ENCODE measurements at places on chromosomes 1 and 21.

- DNase-seq, result no peak
These were observed 273.9 kb downstream of the KIF26B start for GRCh38 chr1:245428681-245429080.

DNA sequence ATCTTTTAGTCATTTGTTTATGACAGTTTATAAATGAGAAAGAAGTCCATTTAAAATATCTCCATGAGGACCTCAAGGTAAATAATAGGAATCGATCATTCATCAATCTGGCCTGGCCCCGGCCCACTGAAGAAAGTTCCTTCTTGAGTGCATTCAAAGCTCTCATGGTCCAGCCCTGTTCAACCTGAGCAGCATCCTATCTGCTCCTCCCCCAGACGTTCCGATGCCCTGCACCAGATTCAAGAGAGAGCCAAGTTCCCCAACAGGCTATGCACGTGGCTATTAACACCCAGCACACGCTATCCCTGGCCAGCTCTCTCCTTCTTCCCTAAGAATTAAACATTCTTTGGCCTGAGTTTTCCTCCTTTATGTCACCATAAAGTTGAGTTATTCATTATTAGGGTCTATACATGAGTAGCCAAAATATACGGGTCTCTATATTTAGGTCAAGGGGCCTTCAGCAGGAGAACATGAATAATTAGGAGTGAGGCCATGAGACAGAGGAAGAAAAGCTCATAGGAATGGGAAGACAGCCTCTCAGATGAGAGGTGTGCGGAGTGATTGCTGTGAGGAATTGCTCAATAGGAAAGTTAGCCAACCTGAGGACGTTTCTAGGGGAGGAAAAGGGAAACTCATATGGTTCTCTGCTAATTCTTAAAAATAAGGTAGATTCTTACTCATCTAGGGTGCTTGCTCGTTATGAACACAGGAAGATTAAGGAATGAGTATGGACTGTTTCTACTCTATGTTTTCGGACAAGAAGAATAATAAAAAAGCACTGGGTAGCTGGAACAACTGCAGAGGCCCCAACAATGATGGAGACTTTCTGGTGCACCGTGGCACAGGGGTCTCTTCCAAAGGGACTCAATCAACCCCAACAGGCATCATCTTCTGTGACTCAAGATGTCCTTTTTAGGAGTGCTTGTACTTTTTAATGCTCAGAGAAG, 23.6 kb downstream of the RUNX1 start:
- no peak for DNase-seq

DNA sequence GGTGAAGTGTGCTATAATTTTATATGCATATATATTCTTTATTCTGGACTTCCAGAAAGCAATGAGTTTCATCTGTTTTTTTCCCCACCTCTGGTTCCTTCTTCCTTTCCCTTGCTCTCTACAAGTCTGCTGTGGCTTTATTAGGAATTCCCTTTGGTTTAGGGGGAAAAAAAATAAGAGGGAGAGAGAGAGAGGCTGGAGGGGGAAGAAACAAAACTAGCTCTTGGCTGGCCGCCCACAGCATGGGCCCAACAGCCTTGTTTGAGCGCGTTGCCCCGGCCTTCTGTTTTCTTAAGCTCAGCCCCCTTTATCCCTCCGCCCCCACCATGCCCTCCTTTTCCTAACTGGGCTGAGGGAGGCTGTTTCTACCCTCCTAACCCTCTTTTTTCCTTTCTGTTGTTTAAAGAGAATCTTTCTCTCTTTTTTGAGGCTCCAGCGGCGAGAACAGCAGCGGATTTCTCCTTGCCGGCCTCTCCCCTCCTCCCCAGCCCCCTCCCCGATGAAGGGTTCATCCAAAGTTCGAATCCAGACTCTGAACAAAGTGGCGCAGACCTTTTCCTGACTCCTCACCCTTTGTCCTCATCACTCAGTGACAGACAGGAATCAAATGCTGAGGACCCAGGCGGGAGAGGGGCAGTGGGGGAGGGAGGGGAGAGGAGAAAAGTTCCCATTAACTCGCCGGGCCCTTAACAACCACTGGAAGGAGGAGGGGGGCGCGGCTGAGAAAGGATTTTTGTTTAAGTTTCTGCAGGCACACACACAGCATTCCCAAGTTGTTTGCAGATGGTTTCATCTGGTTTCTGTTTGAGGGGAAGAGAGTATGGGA, 29.7 kb downstream of the PBX1 start:
- no peak for DNase-seq

- DNase-seq, result no peak
These were observed 568.8 kb downstream of the LMO4 start for GRCh38 chr1:87897481-87897880.

GRCh38 chr1:8443558-8444194, 125.8 kb downstream of the SLC45A1 start:
- no peak for DNase-seq

GRCh38 chr1:166390366-166391033, 223.7 kb upstream of the FAM78B start:
- no peak for DNase-seq

- no peak for DNase-seq
These were observed 23.1 kb downstream of the VASH2 start for GRCh38 chr1:212973426-212973825.

DNA sequence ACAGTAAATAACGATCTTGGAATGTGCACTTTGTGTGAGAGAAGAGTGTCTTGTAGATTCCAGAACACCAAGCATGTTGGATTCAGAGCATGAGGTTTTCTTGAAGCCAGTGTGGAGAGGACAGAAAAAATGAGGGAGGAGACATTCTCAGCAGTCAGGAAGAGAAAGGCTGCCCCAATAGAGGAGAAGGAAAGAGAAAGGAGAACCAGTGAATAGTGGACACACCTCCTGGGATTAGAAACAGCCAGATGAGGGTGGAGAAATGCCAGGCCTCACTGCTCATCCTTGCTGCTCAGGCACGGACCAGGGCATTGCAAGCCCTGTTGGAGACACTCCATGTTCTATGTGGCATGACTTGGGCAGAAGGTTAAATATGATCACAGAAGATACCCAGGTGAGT, 69.0 kb upstream of the KAZN start:
- no peak for DNase-seq

DNA sequence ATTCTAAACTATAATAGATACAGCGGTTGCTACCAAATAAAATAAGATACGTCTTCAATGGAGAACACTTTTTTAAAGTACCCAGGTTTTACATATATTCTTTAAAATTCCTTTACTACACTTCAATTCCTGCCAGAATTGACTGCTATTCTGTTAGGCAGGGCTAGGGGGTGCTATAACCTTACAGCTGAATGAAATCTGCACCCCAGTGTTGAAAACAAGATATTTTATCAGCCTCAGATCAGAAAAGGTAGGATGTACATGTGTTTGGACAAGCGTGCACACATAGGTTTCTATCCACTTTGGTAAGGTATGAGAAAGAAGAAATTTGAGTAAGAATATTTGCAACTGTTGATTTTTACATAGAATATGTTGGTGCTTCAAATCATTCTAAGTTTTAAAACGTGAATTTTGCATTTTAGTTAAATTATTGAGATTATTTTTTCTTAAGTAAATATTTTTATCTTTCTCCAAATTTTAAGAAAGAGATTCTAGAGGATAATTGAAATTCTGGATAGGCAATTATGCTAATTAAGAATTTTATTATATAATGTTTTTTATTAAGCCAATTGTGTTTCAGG, 490.8 kb upstream of the ADGRL4 start:
- DNase-seq, result no peak

- no peak for DNase-seq
These were observed 218.0 kb downstream of the DENND1B start for GRCh38 chr1:197557302-197557701.

DNA sequence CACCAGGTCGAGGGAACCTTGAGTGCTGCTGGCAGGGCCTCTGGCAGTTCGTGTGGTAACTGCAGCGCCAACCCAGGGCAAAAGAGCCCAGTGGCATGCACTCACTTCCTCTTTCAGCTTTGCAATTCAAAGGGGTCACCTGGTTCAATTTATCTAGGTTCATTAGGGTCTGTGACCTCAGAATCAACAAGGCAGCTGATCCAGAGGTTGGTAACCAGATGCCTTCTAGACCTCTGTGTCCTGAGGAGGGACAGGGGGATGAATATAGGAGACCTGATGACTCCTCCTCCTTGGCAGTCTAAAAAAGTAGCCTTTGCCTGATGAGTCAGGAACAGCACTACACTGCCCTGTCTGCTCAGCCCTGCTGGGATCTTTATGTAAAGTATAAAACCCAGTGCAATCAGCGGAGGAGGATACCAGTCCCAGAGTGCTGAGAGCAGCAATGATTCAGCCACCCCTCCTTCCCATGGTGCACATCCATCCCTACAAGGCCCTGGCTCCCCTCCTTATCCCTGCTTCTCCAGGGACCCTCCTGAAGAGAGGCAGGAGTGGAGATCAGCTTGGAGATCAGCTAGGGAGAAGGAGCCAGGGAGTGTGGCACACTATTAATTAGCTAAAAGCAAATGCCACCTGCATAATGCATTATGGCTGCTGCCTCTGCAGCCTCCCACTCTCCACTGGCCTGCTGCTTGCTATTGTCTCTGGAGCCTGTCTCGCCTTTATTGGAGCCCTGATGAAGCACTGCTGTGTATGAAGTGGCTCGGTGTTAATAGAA, 11.2 kb upstream of the FMOD start:
- DNase-seq, result no peak

GRCh38 chr1:107662971-107663370, 302.0 kb downstream of the VAV3 start:
- DNase-seq, result no peak

- DNase-seq, result peak; percentile 52
These were observed 642 bp upstream of the NT5C1A start for GRCh38 chr1:39672551-39672947.

DNA sequence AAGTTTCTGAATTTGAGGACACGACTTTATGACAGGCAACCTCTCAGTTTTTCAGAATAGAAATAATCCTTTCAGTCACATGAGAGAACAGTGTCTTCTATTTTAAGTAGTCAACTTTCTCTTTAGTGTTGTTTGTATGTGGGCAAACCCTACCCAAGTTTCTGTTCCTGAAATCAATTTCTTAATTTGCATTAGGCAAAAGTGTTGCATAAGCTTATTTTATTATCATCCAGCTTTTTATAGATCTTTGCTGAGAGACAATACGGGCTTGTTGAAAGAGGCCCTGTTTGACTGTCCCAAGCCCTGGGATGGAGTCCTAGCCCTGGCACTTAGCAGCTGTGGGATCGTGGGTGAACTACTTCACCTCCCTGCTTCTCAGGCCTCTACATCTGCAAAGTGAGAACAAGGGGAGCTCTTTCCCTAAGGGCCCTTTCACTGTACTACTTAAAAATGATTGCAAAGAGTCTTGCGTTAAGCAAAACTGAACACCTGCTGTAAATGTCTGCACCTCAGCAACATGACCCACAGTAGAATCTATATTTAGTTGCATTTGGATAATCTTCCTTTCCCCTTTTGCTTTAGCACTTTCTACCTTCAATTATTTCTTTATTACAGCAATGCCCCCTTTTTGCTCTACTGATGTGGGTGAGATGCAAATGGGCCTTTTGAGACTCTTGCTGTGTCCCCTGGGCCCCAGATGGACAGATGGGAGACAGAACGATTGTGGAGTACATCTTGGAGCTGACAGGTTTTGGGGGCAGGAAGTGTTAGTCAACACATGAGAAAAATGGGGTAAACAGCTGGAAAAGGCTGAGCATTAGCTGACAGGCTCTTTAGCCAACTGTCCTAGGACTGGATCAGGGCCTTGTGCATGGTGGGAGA, 41.0 kb upstream of the SCAF4 start:
- no peak for DNase-seq

DNA sequence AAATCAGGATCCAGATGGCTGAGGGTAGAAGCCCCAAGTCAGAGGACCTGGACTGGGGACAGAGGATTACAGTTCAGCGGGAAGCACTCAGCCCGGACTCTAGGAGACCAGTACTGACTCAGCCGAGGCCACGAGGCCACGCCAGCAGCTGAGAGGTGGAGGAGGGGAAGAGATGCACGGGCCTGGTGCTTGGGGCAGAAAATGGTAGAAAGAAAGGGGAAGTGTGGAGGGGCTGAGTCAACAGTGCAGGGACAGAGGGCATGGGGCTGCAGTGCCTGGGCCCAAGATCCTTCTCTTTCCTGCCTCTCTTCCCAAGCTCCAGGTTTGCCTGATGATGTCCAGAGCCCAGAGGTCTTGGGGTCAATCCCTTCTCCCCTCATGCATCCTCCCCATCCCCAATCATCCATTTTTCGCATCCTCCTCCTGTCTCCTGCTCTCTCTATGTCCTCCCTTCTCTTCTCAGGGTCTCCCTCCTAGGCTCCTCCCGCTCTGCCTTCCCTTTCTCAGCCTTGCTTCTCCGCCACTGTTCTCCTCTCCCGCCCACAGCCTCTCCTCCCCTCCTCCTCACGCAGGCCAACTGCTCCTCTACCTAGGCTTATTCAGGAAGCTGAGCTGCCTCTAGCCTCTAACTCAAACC, 7.7 kb downstream of the ARHGEF2 start:
- DNase-seq, result peak; percentile 59

DNA sequence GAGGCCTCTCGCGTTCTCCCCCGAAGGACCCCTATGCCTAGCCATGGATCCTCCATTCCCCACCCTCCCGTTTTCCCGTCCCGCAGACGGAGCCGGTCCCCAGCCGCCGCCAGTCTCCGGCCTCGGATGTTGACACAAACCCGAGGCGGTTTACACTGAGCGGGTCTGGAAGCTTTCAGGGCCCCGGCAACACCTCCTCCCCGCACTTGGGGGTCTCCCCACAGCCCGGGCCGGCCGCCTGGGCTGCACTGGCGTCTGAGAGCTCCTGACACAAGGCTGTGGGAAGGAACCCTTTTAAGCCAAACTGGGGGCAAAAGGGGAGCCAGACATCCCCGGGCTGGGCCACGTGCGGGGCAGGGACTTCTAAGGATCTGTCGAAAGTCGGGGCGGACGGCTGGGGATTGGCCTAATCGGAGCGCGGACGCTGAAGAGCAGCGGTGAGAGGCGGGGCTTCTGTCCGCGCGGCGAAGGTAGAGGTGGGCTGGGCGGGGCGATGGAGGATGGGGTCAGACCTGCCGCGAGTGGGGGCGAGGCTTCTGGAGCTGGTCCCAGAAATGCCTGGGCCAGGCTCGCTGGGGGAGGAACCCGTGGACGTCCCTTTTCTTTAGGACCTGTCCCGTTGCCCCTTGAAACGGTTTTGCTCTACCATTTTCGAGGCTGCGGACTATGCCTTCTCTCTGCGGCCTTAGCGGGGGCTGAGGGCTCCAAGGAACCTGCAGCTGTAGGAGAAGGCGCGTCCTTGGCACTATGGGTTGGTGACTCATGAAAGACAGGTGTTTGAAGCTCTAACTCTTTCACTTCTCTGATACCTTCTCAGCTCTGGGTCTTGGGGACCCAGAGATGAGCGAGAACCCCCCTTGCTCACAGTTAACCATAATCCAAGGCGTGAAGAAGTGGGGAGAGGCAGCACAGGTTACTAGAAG, 1.2 kb upstream of the HPCAL4 start:
- DNase-seq, result peak; percentile 54

- DNase-seq, result no peak
These were observed 6.6 kb downstream of the LRRC47 start for GRCh38 chr1:3789421-3790300.

GRCh38 chr1:208237241-208237640, 6.9 kb downstream of the PLXNA2 start:
- no peak for DNase-seq

All from CD4-positive, alpha-beta T cell treated with Interleukin-6 for 4 hours (primary cell).